Fibroblast of skin of right biceps (primary cell): ENCODE measurements at places on chromosomes 12 and 14.

GRCh38 chr14:41915732-41916131, 309.1 kb downstream of the LRFN5 start:
- DNase-seq = no peak

DNA sequence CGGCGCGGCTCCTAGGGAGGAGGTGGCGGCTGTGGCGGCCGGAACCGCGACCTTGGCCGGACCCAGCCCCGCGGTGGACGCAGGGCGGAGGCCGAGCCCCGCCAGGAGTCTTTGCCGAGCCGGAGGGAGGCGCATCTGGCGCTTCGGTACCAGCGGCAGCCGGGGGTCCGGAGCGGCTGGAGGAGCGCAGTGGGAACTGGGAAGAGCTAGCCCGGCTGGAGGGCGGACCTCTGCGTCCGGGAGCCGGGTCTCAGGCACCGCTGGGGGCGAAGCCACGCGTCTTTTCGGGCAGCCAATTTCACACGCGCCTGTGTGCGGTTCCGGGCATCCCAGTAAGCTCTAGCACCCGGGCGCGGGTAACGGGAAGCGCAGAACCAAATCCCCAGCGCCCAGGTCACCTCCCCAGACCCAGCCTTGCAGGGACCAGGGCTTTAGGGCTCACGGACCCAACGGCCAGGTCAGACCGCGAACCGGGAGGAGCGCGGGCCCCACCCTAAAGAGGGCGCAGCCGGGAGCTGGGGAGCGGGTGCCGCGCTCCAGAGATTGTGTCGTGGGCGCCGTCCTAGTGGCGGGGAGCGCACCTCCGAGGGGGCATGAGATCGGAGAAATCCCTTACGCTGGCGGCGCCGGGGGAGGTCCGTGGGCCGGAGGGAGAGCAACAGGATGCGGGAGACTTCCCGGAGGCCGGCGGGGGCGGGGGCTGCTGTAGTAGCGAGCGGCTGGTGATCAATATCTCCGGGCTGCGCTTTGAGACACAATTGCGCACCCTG, 89.4 kb downstream of the GALNT8 start:
- no peak for DNase-seq

GRCh38 chr14:32049361-32050088, 27.6 kb upstream of the ARHGAP5 start:
- DNase-seq = no peak

DNA sequence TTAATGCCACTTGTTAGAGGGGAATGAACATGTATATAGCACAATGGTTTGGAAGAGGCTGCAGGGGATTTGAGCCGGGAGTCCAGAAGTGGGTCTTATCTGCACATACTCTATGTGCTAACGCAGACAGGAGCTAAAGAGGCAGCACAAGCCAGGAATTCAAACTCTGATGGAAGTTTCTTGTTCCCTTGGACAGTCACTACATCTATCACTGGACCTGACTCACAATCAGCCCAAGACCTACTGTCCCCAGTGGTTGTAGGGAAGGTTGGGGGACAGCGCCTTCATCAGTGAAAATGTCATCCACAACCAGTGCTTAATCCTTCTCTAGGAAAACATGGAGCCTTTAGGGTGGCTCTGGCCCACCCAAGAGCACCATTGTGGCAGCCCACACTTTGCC, 107.8 kb downstream of the GCH1 start:
- DNase-seq = no peak

DNA sequence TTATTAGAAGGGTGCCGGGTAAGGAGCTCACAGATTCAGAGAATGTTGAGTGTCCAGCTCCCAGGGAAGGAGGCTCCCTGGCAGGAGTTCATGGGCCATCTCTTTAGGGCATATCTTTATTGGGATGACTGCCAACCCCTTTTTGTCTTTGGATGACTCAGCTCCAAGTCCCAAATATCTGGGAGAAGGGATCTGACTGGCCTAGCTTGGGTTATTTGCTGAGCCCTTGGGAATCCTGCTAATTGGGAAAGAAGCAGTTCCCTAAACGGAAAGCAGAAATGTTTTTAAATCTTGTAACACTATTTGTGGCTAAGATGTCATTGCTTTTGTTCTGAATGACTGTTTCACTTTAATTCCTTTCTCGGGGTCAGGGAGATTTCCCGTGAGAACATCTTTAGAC, 12.6 kb downstream of the DDX55 start:
- peak; percentile 51 for DNase-seq

- no peak for DNase-seq
Measured at GRCh38 chr14:91175291-91176201, 61.7 kb downstream of the DGLUCY start.
